ENCODE measurements at places on chromosomes 4 and X. TPM values are rescaled to one million over a fixed set of nuclear protein-coding genes. Genes with fewer than 3 reads are reported as not detected.

Gene HERC5
- total RNA-seq, result 0.88 TPM

Gene C4orf51
- total RNA-seq, result not detected

Gene TMEM35A
- 1.5 TPM for total RNA-seq

Gene MAGEA12
- total RNA-seq, result not detected

Gene UGT2B7
- not detected for total RNA-seq

Gene ETDB
- total RNA-seq, result not detected

Gene MID1
- 26.8 TPM for total RNA-seq

Gene CORIN
- 0.88 TPM for total RNA-seq

Gene USP51
- total RNA-seq, result 4.3 TPM

Gene RLIM
- total RNA-seq, result 61.2 TPM

Gene PPP3CA
- 80.0 TPM for total RNA-seq

Gene SUPT20HL2
- not detected for total RNA-seq

Gene SPARCL1
- not detected for total RNA-seq

Data from osteoblast (primary cell).